ENCODE measurements at places on chromosomes 1 and 21.

DNA sequence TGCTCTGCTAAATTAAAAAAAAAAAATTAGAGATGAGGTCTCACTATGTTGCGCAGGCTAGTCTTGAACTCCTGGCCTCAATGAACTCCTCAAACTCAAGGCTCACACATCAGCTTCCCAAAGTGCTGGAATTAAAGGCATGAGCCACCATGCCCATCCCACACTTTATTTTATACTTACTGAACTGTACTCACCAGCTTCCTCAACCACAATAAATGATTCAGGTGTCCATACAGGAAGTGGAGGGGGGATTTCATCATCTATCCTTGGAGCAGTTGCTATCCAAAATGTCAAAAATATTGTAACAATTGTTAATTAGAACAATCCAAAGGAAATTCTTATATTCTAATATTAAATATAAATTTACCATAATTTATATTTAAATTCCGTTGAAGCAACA lies 22.4 kb upstream of the RSBN1 start:
- DNase-seq: no peak

DNA sequence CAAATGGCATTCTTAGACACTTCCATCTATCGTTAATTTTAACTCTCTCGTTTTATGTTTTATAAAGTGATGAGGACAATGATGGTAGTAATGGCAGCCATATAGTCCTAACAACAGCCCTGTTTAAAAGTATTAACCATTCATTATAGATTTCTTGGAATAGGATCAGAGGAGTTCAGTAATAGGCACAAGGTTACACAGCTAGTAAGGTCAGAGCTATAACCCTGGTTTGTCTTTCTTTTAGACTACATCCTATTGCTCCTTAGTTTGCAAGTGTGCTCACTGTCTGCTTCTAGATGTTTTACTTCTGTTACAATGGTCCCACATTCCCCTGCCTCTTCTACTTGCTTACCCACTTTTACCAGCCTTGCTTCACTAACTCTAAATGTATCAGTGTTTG lies 50.9 kb downstream of the TLCD4 start:
- no peak for DNase-seq

DNA sequence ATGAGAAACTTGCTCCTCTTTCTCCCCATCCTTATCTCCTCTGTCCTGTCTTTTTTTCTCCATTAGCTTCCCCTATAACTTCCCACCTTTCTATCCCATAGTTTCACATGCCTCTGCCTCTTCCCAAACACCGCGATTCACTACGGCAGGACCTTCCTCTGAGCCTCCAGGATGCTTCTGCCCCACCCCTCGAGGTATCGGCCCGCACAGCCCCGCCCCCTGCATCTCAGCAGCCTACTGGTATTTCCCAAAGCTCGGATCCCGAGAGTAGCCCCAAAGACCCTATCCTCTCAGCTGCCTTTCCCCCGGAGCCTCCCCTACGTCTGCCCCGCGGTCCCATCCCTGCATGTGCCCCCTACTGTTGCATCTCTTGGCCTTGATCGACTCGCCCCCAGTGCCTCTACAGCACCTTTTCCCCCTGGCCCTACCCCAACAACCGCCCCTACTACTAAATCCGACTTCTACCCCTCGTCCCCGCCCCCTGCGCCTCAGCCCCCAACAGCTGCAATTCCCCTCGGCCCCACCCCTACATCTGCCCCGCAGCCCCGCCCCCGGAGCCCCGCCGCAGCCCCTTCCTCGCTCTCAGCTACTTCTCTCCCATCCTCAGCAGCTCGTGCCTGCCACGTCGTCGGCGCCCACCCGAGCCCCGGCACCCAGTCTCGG lies 512 bp downstream of the PIAS3 start:
- DNase-seq: peak; percentile 78

DNA sequence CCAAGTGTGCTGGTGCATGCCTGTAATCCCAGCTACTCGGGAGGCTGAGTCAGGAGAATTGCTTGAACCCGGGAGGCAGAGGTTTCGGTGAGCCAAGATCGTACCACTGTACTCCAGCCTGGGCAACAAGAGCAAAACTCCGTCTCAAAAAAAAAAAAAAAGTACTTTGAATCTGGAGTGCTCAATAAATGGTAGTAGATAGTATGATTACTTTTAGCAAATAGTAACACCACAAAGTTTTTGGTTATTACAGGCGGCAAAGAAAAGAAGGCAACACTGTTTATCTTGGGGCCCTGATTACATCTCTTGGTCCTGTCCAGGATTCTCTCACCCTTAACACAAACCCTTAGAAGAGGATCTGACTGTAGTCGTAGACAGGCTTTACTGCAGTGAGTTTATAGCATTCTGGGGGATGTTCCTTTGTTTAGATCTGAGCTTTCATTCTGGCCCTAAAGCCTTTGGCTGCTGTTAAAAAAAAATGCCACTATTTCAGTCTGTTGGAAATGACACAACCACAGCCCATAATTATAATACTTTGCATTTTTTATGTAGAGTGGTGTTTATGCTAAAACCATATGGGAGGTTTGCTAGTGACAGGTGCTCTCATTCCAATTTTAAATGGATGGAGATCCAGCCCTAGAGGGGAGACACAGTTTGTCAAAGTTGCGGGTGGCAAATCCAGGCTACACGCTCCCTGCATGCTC lies 79.7 kb upstream of the SLC2A1 start:
- no peak for DNase-seq

DNA sequence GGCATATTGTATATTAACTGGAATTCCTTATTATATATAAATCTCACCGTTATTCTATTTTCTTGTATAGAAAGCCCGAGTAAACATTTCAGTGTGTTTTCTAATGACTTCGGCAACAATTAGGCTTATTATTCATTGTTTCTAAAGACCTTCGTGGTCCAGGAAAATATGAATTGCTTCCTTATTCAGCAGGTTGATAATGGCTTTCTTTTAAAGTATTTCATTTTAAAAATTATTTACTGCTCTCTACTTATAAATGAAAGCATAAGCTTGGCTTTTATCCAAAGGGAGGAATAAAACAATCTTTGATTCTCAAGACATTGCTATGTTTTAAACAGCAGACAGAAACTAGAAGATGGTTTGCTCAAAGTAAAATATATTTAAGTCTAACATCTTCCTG lies 198.4 kb upstream of the RGS18 start:
- DNase-seq: no peak

- DNase-seq: peak; percentile 61
Measured at GRCh38 chr1:153985941-153986761, at the start of gene RAB13. Gene RAB13 (minus strand): TSS chr1:153986339. CDS start chr1:153986236, 103 bp downstream.

DNA sequence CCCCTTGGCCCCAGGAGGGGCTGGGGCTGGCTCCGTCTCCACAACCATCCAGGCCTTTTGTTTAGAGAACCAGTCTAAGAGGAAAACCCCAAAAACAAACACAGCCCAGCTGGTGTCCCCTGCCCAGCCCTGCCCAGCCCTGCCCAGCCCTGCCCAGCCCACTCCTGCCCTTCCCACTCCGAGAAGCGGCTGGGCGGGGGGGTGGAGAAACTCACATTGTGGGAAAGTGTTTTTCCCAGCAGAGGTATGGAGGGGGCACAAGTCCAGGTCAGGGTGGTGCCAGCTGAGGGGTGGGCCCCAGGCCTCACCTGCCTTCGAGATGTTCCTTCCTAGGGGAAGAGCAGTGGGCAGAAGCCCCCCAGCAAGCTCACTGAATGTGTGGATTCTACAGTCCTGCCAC lies 10.0 kb upstream of the FAM131C start:
- DNase-seq: no peak

DNA sequence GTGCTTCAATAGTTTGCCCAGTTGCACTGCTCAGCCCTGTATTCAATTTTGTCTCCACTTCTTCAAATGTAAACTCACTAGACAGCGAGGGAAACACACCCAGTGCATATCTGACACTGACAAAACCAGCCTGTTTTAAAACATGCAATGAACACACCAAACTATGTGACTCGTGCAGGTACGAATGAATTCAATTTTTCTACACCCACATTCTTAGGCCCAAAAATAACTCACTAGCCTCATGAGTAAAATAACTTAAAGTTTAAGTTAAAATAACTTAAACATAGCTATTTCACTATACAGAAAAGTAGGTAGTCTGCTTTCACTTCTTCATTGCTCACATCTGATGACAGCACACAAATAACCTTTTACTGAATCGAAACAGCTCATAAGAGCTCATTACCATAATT lies 21.1 kb downstream of the TTC13 start:
- no peak for DNase-seq

DNA sequence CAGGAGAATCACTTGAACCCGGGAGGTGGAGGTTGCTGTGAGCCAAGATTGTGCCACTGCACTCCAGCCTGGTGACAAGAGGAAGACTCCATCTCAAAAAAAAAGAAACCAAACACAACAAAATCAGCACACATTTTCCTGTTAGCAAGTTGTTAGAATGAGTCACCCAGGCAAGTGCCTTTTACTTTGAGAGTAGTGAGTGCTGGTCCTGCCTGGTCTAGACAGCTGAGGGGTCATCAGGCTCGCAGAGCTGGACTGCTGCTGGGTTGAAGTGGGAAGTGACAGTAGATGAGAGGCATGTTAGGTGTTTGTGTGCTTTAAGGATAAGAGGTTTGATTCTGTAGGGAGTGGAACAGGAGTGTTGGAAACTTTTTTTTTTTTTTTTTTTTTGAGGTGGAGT lies 31.9 kb downstream of the GNPAT start:
- no peak for DNase-seq

GRCh38 chr1:24052220-24052619 lies 59.7 kb downstream of the MYOM3 start:
- no peak for DNase-seq

GRCh38 chr1:109425391-109426280 lies 612 bp downstream of the PSMA5 start:
- peak; percentile 46 for DNase-seq

DNA sequence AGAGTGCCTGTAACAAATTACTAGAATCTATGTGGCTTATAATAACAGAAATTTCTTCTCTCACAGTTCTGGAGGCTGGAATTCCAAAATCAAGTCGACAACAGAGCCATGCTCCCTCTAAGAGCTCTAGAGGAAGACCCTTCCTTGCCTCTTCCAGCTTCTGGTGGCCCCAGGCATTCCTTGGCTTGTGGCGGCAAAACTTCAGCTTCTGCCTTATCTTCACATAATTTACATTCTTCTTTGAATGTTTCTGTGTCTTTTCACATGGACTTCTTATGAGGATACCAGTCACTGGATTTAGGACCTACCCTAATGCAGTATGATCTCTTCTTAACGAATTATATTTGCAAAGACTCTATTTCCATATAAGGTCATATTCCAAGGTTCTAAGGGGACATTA lies 324.4 kb downstream of the PCP4 start:
- no peak for DNase-seq

GRCh38 chr1:89659322-89660081 lies 26.6 kb downstream of the LRRC8C start:
- DNase-seq: no peak

DNA sequence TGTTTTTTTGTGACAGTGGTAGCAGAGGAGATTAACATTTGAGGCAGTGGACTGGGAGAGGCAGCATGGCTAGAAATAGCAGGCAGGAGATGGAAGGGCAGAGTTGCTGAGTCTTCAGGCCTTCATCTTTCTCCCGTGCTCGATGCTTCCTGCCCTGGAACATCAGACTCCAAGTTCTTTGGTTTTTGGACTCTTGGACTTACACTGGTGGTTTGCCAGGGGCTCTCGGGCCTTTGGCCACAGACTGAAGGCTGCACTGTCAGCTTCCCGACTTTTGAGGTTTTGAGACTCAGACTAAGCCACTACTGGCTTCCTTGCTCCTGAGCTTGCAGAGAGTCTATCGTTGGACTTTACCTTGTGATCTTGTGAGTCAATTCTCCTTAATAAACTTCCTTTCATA lies 24.2 kb upstream of the LEFTY2 start:
- no peak for DNase-seq

DNA sequence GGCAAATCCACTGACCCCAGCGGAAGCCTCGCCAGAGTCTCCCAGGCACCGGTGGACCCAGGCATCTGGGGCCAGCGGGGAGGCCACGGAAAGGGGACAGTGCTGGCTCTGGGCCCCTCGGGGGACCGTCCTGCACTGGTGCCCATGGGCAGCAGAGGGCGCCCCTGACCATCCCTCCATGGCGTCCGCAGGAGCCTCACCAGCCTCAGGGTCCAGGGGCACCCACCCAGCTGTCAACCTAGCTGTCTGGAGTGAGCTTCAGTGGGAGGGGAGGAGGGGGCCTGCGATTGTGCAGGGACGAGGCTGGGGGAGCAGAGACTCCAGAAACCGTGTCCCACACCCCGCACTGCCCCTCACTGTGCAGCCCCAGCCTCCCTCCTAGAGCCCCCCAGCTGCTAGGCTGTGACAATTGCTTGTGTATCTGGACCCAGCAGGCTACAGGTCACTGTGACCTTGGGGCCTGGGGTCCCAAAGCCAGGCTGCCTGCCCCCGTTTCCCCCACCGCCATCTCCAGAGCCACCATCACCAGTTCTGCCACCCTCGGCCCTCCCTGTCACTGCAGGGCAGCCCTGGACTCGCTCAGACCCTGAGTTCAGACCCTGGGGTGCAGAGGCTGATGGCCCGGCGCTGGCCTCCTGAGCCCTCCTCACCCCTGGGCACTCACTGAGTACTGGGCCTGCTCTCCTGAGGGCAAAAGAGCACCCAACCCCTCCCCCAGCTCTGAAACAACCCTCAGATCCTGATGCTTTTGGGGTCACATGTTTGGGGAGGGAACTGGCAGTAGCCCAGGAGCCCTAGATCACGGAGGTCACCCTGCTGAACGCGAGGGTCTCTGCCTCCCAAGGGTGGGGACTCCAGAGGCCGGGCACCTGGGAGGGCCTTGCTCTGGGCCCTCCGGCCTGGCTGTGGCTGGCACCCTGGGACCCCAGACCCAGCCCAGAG lies 10.6 kb upstream of the COL6A1 start:
- peak; percentile 39 for DNase-seq

DNA sequence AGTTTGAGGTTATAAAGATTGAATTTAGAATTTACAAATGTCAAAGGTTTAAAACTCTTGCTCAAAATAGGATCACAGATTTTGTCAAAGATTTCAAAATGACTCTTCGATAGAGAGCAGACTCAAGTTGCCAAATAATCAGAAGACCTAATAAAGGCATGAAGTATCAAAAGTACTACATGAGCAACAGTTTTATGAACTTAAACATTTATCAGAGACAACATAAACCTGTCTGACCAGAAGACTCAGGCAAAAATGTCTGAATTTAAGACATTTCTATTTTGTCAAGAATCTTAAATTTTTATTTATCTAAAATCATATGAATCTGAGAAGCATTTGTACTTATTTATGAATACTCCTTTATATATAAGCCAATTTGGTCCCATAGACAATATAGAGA lies 330.9 kb downstream of the PTPRU start:
- DNase-seq: no peak

- DNase-seq: no peak
Measured at GRCh38 chr1:232296461-232296860, 333.5 kb downstream of the SIPA1L2 start.

GRCh38 chr1:246750752-246751151 lies 26.5 kb downstream of the SCCPDH start:
- DNase-seq: no peak

- DNase-seq: no peak
Measured at GRCh38 chr1:186474208-186474607, 13.3 kb upstream of the PDC start.

DNA sequence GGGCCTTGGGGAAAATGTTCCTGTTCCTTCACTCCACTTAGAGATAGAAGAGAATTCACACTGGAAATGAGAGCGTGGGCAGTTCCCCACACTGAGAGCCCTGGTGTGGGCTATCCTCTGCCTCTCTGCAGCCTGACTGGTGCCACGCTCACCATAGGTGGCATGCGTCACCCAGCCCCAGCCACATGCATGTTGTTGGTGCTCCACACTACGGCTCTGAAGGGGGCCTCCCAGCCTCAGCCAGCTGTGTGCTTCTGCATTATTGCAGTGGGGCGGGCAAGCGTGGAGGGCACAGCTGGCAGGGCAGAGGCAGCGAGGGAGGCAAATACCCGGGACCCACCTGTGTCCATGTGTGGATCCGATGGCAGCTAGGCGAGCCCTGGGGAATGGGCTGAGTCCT lies 14.7 kb upstream of the RASSF5 start:
- no peak for DNase-seq

- DNase-seq: no peak
Measured at GRCh38 chr1:210626341-210626740, 297.6 kb downstream of the HHAT start.
